ENCODE measurements at places on chromosomes 6 and 20. TPM values are rescaled to one million over a fixed set of nuclear protein-coding genes. Genes with fewer than 3 reads are reported as not detected.

ZBTB9 gene
- 4.6 TPM for total RNA-seq

DYNLT2 gene
- 0.86 TPM for total RNA-seq

PRSS16 gene
- 0.09 TPM for total RNA-seq

SASH1 gene
- 97.2 TPM for total RNA-seq

TNFRSF6B gene
- 1.8 TPM for total RNA-seq

TRIM40 gene
- total RNA-seq, result not detected

DACT2 gene
- not detected for total RNA-seq

NUP153 gene
- total RNA-seq, result 24.8 TPM

OTOR gene
- total RNA-seq, result not detected

TSBP1 gene
- not detected for total RNA-seq

EMILIN3 gene
- total RNA-seq, result under 0.01 TPM

MUC21 gene
- total RNA-seq, result not detected

IL17F gene
- not detected for total RNA-seq

CDH26 gene
- total RNA-seq, result 0.87 TPM

ACTL10 gene
- 0.95 TPM for total RNA-seq

STK4 gene
- total RNA-seq, result 14.6 TPM

MGME1 gene
- 9.5 TPM for total RNA-seq

MRPS10 gene
- total RNA-seq, result 34.9 TPM

ATP5F1E gene
- 77.9 TPM for total RNA-seq

BPIFB4 gene
- not detected for total RNA-seq

GPSM3 gene
- 5.9 TPM for total RNA-seq

SLC32A1 gene
- total RNA-seq, result not detected

GLYATL3 gene
- total RNA-seq, result not detected

Data from dermis lymphatic vessel endothelial cell (primary cell).